ENCODE measurements at places on chromosomes 4 and X. TPM values are rescaled to one million over a fixed set of nuclear protein-coding genes. Genes with fewer than 3 reads are reported as not detected.

Gene XAGE1A
- total RNA-seq = not detected

Gene FGFR3
- 3.2 TPM for total RNA-seq

Gene FABP2
- total RNA-seq = not detected

Gene GABRQ
- not detected for total RNA-seq

Gene STS
- 1.8 TPM for total RNA-seq

Data from bladder microvascular endothelial cell (primary cell).